Globus pallidus (tissue), 1 donor: ENCODE measurements at places on chromosomes 13 and 19.

DNA sequence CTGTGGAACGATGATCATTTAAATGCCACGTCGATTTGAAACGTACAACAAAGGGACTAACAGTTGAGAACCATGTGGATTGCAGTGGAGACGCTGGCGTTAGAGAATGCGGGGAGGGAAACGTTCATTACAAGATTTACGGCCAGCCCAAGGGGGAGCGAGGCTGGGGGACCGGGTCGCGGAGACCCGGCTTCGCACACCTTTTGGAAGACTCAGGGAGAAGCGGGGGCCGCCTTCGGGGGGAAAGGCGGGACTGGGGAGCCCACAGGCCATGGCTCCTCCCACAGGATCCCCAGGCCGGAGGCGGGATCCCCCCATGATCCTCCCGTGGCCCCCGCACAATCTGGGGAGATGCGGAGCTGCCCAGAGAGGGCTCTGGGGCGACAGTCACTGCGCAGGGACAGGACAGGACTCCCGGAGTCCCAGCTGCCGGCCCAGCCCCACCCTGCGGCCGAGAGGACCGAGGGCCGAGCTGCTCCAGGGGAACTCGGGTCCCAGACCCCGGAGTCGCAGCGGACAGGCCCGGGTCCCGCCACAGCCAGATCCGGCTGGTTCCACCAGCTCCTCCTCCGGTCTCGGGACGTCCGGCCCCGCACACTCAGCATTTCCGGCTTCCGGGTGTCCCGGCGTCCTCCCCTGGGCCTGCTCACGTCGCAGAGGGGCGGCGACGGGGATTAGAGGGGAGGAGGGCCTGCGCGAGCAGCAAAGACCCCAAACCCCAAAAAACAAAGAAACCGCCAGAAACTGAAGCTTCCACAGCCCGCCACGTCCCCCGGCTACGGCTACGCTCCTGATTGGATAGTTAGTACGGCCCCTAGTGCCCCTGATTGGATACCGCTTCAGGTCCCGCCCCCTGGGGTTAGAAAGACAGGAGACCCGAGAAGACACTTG is 21.1 kb upstream of the OR10H1 start:
- DNase-seq = peak; percentile 98

DNA sequence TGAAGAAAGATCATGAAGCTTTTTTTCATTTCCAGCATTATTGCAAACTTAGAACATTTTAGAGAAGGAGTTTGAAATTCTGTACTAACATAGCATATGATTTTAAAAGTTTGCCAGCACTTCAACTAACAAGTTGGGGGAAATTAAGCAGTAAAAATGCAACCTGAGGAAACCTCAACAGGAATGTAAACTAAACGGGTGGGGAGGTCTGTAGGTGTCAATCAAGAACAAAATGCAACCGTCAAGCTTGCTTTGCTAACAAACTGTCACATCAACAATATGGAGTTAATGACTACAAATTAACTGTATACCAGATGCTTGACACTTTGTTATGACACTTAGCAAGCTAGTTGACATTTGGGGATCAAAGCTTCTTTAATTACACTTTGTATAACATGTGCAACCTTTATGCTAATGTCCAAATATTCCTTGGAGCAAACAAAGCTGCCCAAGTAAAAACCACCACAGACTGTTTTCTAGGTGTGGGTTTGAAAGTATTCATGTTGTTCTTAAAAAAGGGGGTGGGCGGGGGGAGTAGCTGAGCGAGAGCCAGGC is 52.1 kb downstream of the DACH1 start:
- DNase-seq = no peak

DNA sequence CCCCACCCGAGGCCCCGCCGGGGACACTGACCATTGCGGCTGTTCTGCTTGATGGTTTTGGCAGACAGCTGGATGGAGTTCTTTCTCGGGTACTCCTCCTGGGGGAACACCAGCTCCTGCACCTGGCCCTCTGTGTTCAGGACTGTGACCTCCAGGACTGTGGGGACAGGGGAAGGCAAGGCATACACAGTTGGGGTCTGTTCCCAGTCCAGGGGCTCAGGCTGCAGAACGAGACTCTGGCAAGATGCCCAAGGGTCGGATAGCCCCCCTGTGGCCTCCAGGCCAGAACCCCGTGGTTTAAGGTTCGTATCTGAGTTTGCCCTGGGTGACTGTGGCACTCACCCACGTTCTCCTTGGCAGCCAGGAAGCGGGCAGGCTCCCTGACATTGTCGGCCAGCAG is 22.7 kb upstream of the ASF1B start:
- no peak for DNase-seq

- DNase-seq = no peak
Measured at GRCh38 chr19:10126213-10126639, 6.5 kb upstream of the EIF3G start.

DNA sequence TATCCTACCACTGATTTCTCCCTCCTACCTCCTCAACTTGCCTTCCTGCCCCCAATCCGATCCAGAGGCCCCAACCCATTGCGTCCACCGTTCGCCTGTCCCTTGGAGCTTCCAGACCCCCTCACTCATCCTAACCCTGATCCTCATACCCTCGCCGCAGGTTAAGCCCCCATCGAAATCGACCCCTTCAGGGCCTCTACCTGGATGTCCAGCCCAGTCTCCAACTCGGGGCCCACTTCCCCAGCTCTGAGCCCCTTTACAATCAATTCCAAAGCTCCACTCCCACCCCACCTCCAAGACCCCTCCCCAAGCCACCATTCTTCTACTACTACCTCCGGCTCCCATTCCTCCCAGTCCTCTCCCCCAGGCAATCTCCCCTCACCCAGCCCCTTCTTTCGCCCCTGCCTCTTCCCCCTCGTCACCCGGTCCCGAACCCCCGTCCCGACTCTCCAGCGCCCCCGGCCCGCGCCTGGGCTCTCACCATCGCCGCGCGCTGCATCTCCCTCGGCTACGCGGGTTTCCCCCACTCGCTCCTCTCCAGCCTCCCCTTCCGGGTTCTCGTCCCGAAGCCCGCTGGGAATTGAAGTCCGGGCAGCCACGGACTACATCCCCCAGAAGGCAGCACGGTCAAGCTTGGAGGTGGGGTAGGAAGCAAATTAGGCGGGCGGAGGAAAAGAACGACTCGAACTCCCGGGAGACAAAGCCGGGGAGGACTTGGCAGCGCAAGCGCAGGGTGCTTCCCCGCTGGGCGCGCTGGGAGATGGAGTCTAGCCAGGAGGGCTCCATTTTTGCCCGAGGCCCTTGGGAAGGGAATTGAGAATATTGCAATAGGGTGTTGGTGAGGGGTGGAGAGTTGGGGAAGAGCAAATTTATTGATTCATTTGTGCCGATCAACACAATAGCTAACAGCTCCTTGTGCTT is at the start of gene FBXO46:
Gene FBXO46, minus strand, starts transcription at position 529 of the 921 bp plus-strand sequence. CDS start 17,401 bp downstream, outside the sequence.
- DNase-seq = peak; percentile 99

- DNase-seq = no peak
Measured at GRCh38 chr13:39284801-39285388, 246.6 kb downstream of the NHLRC3 start.

GRCh38 chr19:11046605-11047354 is 42.5 kb upstream of the LDLR start:
- no peak for DNase-seq

DNA sequence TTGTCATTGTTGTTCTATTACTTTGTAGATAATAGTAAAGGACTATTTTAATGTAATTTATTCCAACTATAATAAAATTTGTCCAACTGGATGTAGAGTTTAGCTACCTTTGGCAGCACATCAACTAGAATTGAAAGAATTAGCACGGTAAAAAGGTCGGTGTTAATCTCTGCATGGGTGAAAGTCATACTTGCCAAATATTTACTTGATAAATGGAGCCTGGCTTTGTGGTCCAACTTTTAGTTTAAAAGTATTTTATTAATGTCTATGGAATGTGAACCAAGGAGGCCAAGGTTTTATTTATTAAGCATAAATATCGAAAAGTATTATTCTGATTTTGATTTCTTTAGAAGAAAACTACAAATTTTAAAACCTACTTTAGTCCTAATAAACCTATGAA is 1389.0 kb downstream of the PCDH9 start:
- no peak for DNase-seq

DNA sequence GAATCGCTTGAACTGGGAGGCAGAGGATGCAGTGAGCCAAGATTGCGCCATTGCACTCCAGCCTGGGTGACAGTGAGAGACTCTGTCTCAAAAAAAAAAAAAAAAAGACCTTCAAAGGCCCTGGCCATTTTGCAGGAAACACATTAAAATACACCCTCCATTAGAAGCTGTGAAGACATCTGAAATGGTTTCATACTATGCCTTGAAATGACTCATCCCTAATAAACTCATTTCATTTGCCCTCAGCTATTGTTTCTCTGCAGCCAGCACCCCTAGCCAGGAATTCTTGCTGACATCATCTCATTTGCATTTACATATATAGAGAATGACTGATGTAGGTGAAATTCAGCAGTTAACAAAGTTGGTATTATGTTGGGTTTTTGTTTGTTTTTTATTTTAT is 8.7 kb downstream of the EML2 start:
- DNase-seq = no peak

DNA sequence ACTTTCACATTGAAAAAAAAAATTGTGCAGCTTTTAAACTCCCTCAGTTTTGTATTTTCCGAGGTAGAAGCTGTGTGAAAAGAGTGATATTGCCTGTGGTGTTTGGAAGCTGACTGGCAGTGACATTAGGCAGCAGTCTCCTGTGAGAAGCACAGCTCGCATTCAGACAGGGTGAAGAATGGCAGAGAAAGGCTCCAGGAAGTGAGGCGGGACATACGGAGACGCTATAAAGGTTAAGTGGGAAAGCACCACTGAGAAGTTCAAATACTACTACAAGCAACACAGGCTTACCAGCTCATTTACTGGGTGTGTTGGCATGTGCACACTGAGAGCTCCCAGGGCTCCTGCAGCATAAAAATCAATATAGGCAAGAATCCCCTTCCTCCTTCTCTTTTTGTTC is 88.4 kb downstream of the RXFP2 start:
- no peak for DNase-seq

GRCh38 chr19:262125-262524 is 29.1 kb downstream of the PLPP2 start:
- DNase-seq = no peak

- DNase-seq = no peak
Measured at GRCh38 chr13:104895521-104895920, 1639.9 kb downstream of the EFNB2 start.
